ENCODE measurements at places on chromosomes 13 and 19.

DNA sequence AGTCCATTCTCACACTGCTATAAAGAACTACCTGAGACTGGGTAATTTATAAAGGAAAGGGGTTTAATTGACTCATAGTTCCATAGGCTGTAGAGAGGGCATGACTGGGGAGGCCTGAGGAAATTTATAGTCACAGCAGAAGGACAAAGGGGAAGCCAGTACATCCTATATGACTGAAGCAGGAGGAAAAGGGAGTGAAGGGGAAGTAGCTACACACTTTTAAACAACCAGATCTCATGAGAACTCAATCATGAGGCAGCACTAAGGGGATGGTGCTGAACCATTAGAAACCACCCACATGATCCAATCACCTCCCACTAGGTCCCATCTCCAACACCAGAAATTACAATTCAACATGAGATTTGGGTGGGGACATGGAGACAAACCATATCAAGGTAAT, 209.1 kb downstream of the DIAPH3 start:
- no peak for DNase-seq

DNA sequence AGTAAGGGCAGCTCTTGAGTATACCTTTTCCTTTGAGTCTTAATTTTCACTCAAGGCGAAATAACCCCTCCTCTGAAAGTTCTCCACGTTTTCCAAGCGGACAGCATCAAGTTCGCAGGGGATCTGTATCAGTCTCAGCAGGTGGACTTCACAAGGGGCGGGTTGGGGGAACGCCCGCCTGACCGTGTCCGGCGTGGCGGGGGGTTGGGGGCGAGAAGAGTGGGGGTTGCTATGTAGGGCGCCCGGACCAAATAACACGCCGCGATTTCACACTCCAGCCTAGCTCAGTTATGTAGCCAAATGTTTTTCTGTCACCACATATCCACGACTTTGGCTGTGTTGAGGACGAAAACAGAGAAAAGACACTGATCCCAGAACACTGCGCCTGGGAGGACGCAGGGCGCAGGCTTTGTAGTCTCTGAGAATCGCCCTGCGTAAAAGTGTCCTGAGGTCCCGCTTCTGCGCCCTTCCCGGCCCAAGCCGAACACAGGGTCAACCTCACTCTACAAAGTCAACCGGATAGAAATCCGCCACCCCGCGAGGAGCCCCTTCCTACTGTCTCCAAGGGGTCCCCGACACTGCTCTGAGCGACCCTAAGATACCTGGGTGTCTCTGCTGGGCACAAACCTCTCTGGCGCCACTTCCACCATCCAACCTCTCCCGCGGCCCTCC, 524 bp downstream of the RUBCNL start:
- DNase-seq: no peak

- no peak for DNase-seq
Observed at GRCh38 chr19:41991025-41991424, 3.0 kb downstream of the ATP1A3 start.

DNA sequence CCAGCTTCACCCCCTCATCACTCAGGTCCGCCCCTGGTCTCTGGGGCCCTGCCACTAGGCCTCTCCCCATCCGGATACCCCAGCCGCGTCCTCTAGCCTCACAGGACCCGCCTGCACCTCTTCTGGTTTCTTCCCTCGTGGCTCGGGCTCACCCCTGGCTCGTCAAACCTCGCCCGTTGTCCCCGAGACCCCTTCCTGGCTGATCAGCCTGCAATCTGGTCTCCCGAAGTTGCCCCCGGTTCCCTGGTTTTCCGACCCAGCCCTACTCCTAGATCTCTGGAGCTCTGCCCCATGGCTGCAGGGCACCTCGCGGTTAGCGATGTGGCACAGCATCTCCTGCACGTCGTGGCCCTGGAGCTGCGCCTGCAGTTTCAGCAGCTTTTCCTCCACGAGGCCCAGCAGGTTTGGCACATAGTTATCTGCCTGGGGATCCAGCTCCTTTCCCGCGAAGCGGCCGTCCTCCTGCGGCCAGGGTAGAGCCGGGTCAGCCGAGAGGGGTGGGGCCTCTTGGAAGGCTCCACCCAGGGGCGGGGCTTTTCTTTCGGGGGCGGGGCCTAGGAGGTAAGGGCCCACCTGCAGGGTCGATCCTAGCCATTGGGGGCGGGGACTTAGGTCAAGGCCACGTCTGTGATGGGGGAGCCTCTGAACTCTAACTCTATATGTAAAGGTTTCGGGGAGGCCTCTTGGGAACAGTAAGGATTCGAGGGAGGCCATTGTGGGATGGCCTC, 2.4 kb upstream of the RGL3 start:
- peak; percentile 74 for DNase-seq

- no peak for DNase-seq
Observed at GRCh38 chr13:113207460-113207859, 1.0 kb downstream of the PCID2 start.

- DNase-seq: no peak
Observed at GRCh38 chr19:29439688-29440550, 85.9 kb upstream of the VSTM2B start.

DNA sequence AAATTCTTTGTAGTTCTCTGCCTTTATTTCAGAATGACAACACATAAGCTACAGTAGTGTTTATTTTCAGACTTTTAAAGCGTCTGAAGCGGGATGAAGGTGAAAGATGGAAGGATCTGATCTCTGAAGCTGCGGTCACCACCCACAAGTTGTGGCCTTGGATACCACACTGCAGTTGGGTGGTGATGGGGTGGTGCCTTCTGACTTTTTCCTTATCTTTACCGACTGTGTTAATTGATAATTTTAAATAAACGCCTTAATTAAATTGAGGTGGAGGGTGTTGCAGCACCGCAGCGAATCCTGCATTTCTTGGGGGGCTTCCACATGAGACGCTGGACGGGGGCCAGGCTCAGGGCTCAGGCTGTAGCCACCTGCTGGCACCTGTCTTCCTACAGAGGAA, 1.3 kb downstream of the TFDP1 start:
- DNase-seq: no peak

- DNase-seq: no peak
Observed at GRCh38 chr13:33639626-33640080, 178.3 kb upstream of the RFC3 start.

DNA sequence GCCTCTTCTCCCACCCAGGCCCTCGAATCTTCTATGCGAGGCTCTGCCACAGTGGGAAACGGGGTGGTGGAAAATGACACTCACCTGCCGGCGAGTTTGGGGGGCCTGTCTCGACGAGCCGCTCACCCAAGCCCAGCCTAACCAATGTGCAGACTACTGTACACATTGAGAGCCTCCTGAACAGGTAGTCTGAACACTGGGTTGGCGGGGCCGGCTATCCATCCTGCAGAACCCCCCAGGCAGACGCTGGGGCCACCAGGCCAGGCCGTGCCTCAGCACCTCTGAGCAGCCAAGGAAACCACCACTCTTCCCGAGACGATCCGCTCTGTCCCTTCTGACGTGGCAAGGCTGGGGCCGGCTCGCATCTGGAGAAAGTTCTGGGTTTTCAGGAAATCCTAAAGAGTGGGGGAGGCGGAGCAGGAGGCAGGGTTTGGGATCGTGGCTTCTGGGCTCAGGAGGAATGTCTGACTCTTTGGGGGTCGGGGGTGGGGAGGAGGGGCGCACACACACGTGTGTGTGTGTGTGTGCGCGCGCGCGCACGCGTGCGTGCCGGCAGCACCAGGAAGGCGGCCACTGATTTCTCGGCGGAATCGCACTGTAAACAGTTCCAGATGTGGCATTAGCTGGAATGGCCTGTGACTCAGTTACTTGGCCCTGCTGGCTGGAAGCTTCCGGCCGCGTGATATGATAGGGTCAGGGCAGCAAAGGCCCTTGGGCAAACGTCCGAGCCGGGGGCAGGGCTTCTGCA, 18.5 kb downstream of the TMED1 start:
- DNase-seq: no peak

DNA sequence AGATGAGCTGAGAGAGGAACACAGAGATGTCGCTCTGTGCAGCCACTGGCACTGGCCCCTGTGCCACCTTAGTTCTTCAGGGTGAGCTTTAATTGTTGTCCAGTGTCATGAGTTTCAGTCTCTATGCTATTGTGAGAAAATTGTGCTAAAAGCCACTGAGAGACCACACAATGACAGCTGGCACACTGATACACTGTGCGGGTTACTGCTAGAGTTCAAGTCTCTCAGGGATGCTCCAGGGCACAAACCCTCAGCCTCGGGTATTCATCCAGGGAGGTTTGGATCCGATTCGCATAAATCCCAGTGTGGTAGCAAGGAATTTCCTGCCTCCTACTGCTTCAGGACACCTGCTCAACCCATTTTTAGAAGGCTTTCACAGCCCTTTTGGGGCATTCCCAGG, 68.1 kb upstream of the EDNRB start:
- no peak for DNase-seq

DNA sequence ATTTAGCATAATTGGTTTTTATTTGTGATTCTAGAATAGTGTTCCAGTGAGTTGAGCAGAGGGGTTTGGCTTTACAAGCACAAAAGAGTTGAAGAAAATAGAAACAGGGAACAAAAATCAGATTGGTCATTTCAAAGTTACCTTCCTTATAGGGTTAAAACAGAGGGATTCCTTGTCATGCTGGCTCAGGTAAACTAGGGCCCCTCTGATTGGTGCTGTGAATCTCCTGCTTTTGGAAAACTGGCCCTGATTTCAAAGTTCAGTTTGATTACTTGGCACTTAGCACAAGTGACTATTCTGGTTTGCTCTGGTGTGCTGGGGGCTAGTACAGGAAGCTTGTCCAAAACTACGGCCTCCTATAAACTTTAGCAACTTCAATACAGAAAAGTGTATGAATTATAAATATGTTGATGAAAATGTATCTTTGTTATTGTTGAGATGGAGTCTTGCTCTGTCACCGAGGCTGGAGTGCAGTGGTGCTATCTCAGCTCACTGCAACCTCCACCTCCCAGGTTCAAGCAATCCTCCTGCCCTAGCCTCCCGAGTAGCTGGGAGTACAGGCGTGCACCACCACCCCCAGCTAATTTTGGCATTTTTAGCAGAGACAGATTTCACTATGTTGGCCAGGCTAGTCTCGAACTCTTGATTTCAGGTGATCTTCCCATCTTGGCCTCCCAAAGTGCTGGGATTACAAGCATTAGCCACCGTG, 1.9 kb upstream of the MRPS31 start:
- DNase-seq: no peak

DNA sequence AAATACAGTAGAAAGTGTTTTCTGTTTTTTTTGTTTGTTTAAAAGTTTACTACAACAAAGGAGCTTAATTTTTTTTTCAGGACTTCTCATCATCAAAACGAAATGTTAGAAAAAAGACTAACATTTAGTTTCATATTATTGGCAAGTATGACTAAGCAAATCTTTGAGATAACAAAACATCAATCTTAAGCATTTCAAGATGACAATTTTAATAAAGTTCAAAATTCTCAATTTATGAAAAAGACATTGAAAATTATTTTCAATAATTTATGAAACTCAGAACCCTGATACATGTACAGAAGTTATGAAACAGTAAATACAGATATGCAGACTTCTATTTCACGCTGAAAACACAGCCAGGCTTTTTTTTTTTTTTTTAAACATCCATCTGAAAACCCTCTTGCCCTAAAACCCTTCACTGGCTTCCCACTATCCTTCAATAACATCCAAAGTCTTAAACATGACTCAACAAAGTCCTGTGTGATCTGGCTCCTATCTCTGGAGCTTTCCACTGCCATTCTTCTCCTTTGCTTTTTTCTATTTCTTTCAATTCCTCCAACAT, 3.9 kb downstream of the RBM26 start:
- no peak for DNase-seq

GRCh38 chr19:47188507-47189033, 42.4 kb downstream of the BBC3 start:
- no peak for DNase-seq

- no peak for DNase-seq
Observed at GRCh38 chr19:5492635-5493409, 37.6 kb downstream of the ZNRF4 start.

- no peak for DNase-seq
Observed at GRCh38 chr13:102645701-102646100, 48.9 kb downstream of the TPP2 start.

GRCh38 chr13:26872525-26873385, 112.2 kb upstream of the GPR12 start:
- peak; percentile 36 for DNase-seq

GRCh38 chr19:42965176-42965575, 28.2 kb upstream of the PSG7 start:
- DNase-seq: no peak

- DNase-seq: no peak
Observed at GRCh38 chr13:110225609-110226574, 81.1 kb downstream of the COL4A1 start.

DNA sequence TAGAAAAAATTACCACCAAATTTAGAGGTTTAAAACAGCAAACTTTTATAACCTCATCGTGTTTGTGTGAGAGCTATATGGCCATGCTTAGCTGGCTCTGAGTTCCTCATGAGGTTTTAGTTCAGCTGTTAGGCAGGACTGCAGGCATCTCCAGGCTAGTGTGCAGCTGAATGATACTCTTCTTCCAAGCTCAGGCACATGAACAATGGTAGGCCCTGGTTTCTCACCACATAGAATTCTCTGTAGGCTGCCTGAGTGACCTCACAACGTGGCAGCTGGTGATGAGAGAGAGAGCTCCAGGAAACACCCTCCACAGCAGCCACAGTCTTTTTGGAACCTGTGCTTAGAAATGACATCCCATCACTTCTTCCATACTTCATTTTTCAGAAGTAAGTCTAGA, 540.6 kb upstream of the MIR17HG start:
- no peak for DNase-seq

- DNase-seq: no peak
Observed at GRCh38 chr19:51439021-51439465, 19.2 kb downstream of the SIGLEC8 start.

GRCh38 chr19:39438270-39438934, 2.7 kb upstream of the RPS16 start:
- DNase-seq: no peak

DNA sequence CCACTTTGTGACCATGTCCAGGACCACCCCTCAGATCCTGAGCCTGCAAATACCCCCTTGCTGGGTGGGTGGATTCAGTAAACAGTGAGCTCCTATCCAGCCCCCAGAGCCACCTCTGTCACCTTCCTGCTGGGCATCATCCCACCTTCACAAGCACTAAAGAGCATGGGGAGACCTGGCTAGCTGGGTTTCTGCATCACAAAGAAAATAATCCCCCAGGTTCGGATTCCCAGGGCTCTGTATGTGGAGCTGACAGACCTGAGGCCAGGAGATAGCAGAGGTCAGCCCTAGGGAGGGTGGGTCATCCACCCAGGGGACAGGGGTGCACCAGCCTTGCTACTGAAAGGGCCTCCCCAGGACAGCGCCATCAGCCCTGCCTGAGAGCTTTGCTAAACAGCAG, 7.7 kb upstream of the CEACAM7 start:
- no peak for DNase-seq

- no peak for DNase-seq
Observed at GRCh38 chr19:43483281-43483680, 17.9 kb upstream of the LYPD3 start.

- DNase-seq: no peak
Observed at GRCh38 chr13:59829690-59830089, 334.0 kb downstream of the DIAPH3 start.

GRCh38 chr13:46296115-46296822, 84.5 kb downstream of the LRRC63 start:
- no peak for DNase-seq

DNA sequence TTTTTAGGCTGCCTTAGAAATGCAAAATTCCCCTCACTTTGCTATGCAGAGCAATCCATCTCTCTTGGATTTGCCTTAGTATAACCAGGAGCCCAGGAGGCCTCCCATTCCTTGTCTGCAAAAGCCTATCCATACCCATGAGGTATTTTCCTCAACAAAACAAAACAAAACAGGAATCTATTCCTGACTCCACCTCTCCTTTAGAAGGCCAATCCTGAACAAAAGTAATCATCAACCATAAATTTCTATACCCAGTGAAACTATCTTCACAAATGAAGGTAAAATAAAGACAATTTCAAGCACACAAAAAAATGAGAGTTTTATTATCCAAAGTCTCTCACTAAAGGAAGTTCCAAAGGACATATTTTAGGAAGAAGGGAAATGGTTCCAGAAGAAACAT, 365.7 kb downstream of the KCNRG start:
- no peak for DNase-seq
